ENCODE measurements at places on chromosomes 1 and 21.
A peak's percentile ranks its signal among the peaks of the same experiment; 100 is the strongest.

GRCh38 chr1:163837206-163837605 lies 515.5 kb downstream of the NUF2 start:
- no peak for DNase-seq

DNA sequence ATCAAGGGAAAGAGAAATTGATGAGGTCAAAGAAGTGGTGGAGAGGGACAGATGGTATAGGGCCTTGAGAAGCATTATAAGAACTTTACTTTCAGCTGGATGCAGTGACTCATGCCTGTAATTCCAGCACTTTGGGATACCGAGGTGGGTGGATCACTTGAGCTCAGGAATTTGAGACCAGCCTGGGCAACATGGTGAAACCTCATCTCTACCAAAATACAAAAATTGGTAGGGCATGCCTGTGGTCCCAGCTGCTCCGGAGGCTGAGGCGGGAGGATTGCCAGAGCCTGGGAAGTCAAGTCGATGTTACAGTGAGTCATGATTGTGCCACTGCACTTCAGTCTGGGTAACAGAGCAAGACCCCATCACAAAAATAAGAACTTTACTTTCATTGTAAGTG lies 5.7 kb downstream of the TMEM50A start:
- DNase-seq, result no peak

DNA sequence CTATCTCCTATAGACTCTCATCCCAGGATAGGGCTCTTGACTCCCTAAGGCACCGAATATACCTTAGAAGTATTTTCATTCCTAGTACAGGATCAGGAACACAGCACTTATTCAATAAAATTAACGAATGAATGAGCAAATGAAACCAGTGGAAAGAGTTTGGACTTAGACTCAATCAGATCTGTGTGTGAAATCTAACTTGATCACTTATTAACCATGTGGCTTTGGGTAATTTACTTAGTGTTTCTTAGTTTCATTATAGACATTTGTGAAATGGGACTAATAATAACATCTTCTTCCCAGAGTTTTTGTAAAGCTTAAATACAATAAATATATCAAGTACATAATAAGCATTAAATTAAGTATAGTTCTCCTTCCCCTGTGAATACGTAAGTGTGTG lies 230.1 kb downstream of the ADGRL2 start:
- no peak for DNase-seq

DNA sequence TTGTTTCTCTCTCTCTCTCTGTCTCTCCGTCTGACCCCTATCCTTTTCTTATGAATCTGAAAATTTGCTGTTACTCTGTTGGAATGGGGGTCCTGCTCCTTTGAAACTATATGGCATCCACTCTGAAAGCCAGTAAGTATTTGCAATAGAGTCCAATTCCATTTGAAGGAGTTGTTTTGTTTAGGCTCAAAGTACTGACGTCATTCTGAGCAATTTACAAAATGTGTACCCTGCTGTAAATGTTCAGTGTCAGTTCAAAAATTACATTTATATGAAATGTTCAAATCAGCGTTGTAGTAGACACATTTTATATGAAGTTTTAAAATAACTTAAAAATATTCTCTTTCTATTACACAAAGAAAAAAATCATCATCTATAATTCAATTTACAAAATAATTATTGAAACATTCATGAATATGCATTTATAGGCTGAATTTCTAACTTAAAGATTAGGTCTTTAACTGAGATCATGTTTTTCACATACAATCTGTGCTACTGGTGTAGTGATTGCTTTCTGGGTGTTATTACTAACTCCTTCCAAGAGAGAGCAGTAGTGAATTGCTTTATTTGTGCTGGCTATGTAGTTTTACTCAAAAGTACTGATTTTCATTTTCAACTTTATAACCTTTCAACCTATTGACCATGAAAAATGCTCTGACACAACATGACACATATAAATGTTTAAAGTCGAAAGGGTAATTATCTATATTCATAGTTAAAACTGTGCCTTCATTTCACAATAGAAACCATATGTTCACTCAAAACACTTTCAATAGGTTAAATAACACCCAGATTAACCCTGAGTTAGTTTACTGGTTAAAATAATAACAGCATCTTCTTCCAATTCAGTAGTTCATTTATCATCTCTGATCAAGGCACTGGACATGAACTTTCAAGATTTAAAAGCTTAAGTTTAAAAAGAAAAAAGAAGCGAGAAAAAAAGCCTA lies 253.1 kb upstream of the ADGRL4 start:
- DNase-seq, result peak; percentile 25

- no peak for DNase-seq
Observed at GRCh38 chr1:48665708-48666407, 110.8 kb downstream of the BEND5 start.

- no peak for DNase-seq
Observed at GRCh38 chr1:25186161-25187007, 45.9 kb downstream of the SYF2 start.

DNA sequence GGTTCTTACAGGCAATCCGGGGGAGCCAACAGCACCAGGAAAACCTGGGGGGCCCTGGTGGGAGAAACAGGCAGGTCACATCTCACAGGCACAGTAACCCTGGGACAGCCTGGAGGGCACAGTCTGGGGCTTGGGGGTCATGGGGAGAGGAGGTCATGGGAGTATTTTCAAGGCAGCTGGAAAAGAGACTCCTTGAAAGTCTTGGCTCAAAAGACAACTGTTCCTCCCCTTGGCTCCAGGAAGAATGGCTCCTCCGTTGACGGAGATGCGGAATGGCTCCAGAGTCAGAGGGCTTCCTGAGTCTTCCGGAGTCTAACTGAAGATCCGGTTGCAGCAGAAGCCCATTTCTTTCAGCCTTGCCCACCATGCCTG lies 25.9 kb upstream of the PEF1 start:
- DNase-seq, result no peak

DNA sequence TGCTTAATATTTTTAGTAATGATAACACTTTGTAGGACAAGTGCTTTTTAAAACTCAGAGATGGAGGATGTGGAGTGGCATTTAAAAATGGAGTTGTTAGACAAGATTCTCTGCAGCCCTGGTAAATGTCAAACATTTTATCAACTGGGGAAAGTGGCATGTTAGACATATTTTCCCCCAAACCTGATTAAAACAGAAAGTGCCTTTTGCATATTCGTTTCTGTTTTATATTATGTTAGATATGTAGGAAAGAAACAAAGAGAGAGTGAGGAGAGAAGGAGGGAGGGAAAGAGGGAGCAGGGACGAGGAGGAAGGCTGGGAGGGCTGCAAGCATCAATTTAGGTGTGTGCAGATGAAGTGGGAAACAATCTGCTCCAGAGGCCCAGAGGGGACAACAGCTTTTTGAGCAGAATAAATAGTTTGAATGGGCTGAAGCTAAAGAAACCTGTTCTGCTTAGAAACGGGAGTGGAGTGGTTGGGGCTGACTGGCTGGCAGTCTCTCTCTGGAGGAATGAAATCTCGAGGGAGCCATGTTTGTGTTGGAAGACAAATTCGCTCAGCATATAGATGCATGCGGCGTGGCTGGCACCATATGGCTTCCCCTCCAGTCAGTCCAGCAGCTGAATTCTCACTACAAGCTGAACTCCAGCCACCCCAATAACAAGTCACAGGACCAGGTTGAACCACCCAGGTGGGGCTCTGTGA lies 502.2 kb downstream of the AJAP1 start:
- no peak for DNase-seq

GRCh38 chr1:151581451-151581850 lies 30.4 kb upstream of the SNX27 start:
- DNase-seq, result no peak

DNA sequence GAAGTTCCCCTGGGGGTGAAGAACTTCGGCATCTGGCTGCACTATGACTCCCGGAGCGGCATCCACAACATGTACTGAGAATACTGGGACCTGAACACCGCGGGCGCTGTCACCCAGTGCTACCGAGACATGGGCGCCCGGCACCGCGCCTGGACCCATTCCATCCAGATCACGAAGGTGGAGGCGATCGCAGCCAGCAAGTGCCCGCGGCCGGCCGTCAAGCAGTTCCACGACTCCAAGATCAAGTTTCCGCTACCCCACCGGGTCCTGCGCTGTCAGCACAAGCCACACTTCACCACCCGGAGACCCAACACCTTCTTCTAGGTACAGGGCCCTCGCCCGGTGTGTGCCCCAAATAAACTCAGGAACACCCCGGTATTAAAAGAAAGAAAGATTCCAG lies 22.0 kb upstream of the SLC9A1 start:
- no peak for DNase-seq

- no peak for DNase-seq
Observed at GRCh38 chr1:32761253-32761877, 55.8 kb downstream of the YARS1 start.

- DNase-seq, result no peak
Observed at GRCh38 chr1:203402629-203403337, 51.9 kb upstream of the FMOD start.

DNA sequence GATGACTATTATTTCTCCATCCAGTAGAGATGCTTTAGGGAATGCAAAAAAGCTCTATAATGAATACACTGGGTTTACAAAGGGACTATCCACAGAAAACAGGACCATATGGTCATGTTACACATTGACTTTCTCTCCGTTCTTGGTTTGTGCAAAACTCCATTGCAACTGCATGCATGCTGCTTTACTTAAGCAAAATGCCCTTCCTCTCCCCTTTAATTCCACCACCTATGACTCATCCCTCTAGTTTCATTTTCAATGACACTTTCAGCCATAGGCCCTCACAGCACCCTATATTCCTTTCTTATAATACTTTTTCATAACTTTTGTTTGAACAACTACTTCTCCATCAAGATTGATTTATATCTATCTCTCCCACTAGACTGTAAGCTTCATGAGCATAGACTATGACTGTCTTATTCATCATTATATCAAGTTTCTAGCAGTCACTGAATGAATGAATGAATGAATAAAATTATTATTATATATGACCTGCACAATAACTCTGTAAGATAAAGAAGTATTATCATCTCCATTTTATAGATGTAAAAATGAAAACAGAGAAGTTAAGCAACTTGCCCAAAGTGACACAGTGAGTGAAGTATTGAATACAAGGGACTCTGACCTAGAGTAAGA lies 248.9 kb downstream of the PLPP3 start:
- DNase-seq, result no peak

GRCh38 chr1:97433094-97433823 lies 487.6 kb downstream of the DPYD start:
- no peak for DNase-seq

GRCh38 chr1:40665335-40666171 lies at the start of gene RIMS3:
RIMS3 (minus strand) TSS chr1:40665682; CDS start chr1:40641925, 23,757 bp downstream.
- peak; percentile 92 for DNase-seq

DNA sequence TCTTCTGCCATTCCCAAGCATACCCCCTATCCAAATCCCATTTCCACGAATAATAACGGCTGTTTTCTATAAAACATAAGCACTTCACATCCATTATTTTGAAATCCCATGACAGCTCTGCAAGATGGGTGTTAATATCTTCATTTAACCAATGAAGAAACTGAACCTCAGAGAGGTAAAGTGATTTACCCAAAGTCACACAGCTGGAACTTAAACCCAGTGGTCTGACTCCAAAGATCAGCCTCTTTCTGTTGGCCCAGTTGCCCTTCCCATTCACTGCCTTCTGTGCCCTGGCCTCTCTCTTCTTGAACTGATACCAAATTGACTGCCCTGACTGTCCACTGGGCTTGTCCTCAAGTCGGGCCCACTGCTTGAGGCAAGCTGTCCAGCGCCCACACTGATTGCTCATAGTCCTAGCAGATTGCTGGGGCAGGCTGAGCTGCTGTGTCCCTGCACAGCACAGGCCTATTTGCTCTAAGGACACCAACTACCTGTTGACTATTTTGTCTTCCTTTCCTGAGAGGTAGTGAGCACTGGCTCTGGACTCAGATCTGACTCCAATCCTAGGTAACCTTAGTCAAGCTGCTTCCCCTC lies 19.3 kb downstream of the TAL1 start:
- DNase-seq, result no peak

GRCh38 chr1:97412737-97413136 lies 508.1 kb downstream of the DPYD start:
- DNase-seq, result no peak

GRCh38 chr1:19254416-19254815 lies 2.8 kb downstream of the MRTO4 start:
- DNase-seq, result no peak

GRCh38 chr1:232669981-232670747 lies 40.2 kb upstream of the SIPA1L2 start:
- peak; percentile 66 for DNase-seq

GRCh38 chr1:95115708-95116137 lies 1.4 kb upstream of the TLCD4 start:
- DNase-seq, result no peak

DNA sequence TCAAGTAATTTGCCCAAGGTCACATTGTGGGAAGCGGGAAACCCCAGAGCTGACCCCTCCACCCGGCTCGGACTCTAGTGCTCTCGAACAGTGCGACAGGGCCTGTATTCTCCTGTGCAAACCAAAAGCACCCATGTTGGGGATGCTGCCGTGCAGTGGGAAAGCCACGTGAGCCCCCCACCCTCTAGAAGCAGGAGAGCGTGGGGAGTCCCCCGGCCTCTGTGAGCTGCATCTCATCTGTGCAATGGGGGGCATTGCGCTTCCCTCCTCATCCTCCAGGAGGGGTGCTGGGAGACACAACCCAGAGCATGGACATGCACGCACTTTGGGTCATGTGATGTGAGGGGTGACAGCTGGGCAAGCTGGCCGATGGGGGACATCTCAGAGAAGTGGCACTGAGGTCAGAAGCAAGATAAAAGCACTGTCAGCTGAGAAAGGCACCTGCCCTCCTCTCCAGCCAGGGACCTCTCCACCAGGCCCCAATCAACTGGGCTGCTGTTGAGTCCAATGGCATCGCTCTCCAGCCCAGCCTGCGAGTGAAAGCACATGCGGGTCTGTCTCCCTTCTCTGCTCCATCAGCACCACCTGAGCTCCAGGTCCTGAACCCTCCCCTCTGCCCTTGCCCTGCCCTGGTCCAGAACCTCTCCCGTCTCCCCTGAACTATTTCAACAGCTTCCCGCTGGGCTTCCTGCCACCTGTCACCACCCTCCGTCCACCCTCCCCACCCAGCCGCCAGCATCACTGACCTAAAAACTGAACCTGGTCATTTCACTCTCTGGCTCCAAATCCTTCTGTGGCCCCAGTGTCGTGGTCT lies 76.4 kb upstream of the IFFO2 start:
- DNase-seq, result no peak

DNA sequence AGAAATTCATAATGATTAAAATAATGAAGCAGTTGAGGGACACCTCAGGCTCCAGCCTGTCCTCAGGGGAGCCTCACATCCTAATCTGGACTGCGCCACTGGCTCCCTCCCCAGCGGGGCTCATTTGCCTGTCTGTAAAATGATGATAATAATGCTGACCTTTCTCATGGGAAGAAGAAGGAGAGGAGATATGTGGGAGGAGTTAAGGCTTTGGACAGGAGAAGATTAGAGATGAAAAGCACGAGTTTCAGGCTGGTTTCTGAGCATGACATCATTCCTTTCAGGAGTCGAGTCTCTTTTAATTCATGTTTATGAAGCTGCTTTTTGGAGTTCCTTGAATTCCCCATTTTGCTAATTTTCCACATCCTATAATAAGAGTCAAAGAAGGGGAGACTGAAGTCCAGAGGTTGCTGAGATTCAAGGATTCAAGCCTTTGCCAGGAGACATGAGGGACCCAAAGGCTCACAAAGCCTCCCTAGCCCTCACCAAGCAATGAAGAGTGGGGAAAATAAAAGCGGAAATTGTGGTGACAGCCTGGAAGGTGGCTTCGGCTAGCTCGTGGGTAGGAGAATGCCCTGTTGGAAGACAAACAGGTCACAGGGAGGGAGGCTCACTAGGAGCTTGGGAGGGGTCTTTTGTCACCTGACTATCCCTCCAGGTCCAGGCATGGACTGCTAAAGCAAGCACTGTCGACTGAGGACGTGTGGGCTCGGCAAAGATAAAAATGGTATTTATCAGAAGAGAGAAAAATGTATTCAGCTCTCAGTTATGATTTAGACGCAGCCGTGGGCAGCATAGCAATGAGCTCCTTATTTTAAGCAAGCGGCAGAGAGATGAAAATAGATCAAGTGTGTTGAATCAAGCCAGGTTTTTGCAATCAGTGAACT lies 27.5 kb upstream of the STMN1 start:
- no peak for DNase-seq
